Fibroblast of skin of abdomen (primary cell): ENCODE measurements at places on chromosomes 16 and 17.

- no peak for DNase-seq
These were observed 17.5 kb upstream of the MLKL start for GRCh38 chr16:74718140-74718539.

DNA sequence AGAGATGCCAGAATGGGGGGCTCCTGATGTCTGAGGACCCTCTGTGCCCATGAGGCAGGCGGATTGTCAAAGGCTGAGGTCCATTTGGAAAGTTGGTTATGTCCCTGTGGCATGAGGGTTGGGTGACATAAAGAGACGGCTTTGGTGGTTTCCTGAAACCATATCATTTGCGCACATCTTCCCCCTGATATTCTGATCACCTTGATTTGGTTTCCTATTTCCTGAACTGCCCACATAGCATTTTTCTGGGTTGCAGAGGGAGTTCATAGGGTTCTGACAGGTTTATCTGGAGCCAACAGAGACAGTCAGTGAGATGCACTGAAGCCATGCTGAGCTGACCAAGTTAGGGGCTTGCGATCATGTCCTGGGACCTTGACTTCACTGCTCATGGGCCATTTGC lies 15.7 kb upstream of the RNF222 start:
- no peak for DNase-seq

DNA sequence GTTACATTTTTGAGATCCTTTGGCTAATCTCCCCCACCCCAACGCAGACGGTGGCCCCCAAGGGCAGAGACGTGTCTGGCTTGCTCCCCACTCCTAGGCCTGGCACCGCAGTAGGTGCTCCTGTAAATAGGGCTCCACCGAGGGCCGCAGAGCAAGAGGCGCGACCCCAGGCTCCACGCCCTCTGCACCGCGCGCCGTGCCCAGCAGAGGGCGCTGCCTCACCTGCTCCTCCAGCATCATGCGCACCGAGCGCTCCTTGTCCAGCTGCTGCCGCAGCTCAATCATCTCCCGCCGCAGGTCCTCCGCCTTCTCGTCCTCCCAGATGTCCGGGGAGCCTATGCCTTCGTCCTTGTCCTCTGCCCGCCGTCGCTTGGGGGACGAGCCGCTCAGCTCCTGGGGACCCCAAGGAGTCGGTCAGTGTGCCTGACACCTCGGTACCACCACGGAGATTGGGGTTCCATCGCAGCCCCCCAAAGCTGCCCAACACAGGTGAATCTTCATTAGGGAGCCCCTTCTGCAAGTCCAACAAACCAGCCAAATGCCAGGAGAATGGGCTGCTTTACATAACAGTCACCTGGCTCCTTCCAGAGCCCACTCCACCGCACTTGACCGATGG lies 11.2 kb downstream of the TFAP4 start:
- DNase-seq, result peak; percentile 46

- peak; percentile 86 for DNase-seq
These were observed 54.8 kb downstream of the SPECC1 start for GRCh38 chr17:20063665-20064648.

- no peak for DNase-seq
These were observed 56.5 kb upstream of the ERN1 start for GRCh38 chr17:64186171-64187092.

- DNase-seq, result no peak
These were observed 457.4 kb downstream of the SLC39A11 start for GRCh38 chr17:72635034-72635635.

DNA sequence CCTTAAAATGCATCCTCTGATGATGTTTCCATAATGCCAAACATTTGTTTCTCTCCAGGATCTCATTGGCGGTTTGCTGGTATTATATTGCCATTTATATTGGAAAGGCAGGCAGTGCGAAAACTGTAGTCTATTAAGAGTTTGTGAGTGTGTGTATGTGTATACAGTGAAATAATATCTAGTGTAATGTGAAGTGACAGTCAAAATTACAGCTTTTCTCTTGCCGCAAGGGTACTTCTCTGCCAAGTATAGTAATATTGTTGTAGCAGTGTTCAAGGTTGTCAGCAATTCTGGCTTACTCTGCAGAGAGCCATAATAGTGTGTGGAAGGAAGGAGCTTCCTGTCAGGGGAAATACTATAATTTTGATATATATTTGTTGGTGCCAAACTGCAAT lies 178.6 kb downstream of the WWOX start:
- DNase-seq, result no peak

- DNase-seq, result no peak
These were observed 278 bp downstream of the ITGB4 start for GRCh38 chr17:75721463-75722011.

- no peak for DNase-seq
These were observed 31.4 kb downstream of the SMG6 start for GRCh38 chr17:2271985-2272702.

- DNase-seq, result peak; percentile 30
These were observed 656 bp upstream of the KCTD13 start for GRCh38 chr16:29926711-29927052.

GRCh38 chr16:88511906-88512305 lies 58.3 kb upstream of the ZC3H18 start:
- DNase-seq, result no peak

GRCh38 chr17:2745317-2746037 lies 4.0 kb downstream of the CCDC92B start:
- DNase-seq, result no peak

- DNase-seq, result no peak
These were observed 10.0 kb upstream of the ACSM1 start for GRCh38 chr16:20707461-20707860.

GRCh38 chr16:57276596-57276995 lies 7.9 kb downstream of the PLLP start:
- no peak for DNase-seq

DNA sequence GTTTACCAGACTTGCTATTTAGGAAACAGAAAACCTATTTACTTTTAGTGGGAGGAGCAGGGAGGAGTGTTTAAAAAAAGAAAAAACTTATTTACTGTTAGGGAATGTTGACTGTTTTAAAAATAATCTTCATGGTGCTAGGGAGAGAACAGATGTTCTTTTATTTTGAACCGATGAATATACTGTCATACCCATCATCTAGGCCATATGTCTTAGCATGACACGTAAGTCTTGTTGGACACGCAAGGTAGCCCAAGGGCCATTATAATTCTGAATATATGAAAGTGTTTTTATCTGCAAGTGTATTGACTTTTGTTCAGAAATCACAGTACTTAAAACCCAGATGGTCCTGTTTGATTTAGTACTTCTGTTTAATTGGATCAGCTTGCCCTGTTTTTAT lies 11.6 kb downstream of the WIPF2 start:
- DNase-seq, result no peak
